ENCODE measurements at places on chromosomes 12 and 14.
A peak's percentile ranks its signal among the peaks of the same experiment; 100 is the strongest.

GRCh38 chr12:68958322-68958721, 25.4 kb upstream of the CPM start:
- DNase-seq: peak; percentile 17

GRCh38 chr12:11814374-11814773, 164.9 kb downstream of the ETV6 start:
- peak; percentile 22 for DNase-seq

GRCh38 chr14:42687421-42687820, 1080.7 kb downstream of the LRFN5 start:
- DNase-seq: no peak

GRCh38 chr12:66963901-66964300, 285.0 kb upstream of the GRIP1 start:
- DNase-seq: no peak
